ENCODE measurements at places on chromosomes 1 and 21.

GRCh38 chr1:228411121-228411520 is 4.5 kb upstream of the TRIM11 start:
- no peak for DNase-seq

GRCh38 chr1:51309291-51309690 is 21.1 kb downstream of the TTC39A start:
- DNase-seq, result no peak

GRCh38 chr1:32703479-32704291 is 1.1 kb upstream of the SYNC start:
- DNase-seq, result no peak

DNA sequence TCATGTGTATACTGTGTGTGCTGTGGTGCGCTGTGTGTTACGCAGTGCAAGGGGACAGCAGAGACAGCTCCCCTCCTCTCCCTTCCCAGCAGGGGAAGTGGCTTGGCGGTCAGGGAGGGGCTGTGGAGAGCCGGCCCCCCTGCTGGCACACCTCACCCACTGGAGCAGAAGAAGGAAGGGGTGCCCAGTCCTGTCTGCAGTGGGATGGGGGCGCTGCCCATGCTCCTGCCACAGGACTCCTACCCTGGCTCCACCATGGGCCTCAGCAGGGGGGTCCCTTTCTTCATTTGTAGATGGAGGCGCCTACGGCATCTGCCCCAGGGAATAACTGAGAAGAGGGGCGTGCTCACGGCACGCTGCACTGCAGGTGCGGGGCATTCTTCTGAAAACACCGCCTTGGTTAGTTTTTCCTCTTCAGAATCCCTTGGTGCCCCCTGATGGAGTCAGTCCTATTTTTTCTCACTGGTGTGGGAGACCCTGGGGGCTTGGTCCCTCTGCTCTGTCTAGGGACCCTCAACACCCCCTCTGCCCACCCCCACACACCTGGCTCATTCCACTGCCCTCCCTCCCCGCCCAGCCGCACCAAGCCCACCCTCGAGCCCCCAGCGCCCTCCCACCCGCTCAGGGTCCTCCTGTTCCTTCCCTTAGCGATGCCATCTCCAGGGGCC is 13.8 kb upstream of the LDLRAP1 start:
- DNase-seq, result no peak

- no peak for DNase-seq
Observed at GRCh38 chr1:7458946-7459345, 312.1 kb upstream of the VAMP3 start.

DNA sequence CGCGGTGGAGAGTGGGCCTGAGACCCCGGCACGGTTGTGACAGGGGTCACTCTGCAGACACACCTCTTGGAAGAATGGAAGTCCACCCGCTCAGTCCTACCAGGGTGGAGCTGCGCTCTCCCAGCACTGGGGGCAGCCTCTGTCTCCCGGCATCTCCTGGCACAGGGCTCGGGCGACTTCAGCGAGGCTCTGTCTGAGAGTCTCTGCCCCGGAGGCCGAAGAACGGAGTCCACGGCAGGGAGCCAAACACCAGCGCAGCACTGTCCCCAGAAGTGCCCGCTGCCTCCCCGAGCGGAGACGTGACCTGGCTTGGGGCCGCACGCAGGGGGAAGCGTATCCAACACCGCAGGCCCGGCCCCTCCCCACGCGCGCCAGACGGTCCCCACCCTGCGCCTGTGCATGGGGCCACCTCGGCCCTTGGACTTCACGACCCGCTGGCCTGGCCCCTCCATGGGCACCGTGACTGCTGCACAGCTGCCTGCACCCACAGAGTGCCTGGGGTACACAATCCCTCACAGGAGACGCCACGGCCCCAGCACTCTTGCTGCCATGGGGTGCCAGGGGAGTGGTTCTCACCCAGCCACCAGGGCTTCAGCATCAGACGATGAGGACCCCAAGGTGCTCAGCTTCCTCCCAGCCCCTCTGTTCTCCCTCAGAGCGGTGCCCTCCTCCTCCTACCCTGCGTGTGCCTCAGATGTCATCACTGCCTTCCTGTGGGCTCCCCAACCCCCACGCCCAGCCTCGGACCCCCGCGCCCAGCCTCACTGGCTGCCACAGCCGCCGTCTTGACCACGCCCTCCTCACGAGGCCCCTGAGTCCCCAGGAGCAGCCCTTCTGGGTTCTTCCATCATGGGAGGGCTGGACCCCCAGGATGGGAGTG is 14.9 kb upstream of the RNF223 start:
- DNase-seq, result no peak

- no peak for DNase-seq
Observed at GRCh38 chr1:214551436-214552173, at the start of gene PTPN14. Gene PTPN14, minus strand, starts transcription at chr1:214551602. Its CDS starts 86,799 bp downstream, at chr1:214464803.

- no peak for DNase-seq
Observed at GRCh38 chr1:74341702-74342339, 106.6 kb downstream of the TNNI3K start.

DNA sequence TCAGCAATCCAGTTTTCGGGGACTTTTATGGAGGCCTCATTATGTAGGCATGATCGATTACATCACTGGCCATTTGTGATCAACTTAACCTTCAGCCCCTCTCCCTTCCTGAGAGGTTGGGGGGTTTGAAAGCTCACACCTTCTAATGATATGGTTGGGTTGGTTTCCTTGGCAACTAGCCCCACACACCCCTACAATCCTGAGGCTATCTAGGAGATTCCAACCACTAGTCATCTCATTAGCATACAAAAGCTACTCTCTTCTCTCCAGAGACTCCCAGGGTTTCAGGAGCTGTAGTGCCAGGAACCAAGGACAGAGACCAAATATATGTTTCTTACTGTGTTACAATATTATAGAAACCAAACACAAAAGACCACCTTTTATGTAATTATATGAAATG is 35.2 kb upstream of the ZNF326 start:
- no peak for DNase-seq

GRCh38 chr1:77833521-77834100 is 54.2 kb downstream of the MIGA1 start:
- no peak for DNase-seq

DNA sequence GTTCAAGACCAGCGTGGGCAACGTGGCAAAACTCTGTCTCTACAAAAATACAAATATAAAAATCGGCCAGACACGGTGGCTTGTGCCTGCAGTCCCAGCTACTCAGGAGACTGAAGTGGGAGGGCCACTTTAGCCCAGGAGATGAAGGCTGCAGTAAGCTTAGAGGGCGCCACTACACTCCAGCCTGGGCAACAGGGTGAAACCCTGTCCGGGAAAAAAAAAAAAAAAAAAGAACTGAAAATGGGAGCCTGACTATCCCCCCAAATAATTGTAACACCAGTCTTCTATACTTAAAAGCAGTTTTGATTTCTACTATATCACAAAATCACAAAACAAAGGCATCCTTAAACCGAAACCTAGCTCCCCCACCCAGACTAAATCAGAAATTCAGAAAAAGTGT is 60.3 kb downstream of the CDC42BPA start:
- no peak for DNase-seq

DNA sequence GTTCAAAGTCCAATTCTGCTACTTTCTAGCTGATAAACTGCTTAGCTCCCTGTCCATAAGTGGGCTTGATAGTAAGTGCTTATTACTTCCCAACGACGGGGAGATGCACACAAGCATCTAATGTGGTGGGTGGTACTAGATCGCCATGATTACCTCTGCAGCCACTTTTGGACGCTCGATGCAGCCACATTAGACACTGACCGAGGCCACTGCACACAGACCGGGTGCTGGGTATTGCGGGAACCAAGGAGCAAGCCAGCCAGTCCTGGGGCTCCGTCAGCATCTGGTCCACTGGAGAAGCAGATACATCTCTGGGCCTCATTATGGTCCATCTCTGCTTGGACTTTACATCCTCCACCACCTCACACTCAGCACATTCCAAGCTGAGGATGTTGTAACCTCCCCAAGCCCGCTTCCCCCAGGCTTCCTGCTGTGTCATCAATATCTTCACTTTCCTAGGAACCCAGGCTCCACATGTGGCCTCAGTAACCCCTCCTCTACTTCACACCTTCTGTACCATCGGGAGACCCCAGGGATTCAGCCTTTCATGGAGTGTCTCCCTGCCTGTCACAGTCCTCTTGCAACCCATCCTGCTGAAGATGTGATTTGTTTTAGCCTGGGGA is 48.2 kb downstream of the RHOU start:
- no peak for DNase-seq

DNA sequence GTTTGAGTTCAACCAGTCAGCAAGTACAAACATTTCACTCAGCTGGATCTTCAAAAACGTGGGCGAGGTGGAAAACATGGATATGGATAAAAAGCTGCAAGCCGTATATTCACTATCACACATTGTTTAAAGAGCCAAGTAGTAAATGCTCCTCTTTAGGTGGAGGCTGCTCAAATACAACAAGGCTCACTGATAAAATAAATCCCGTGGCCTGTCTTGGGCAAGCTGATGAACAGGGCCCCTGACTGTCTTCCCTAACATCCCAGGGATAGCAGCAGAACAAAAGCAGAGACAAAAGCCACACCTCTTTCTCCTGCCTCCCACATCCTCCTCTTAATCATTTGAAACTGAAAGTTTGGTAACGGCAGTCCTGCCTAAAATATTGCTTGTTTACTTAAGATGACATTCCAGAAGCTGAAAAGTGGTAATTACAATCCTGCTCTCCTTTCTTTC is 357.7 kb downstream of the TTLL7 start:
- no peak for DNase-seq

- no peak for DNase-seq
Observed at GRCh38 chr1:58845942-58846341, 62.1 kb upstream of the JUN start.

- no peak for DNase-seq
Observed at GRCh38 chr1:183807549-183808168, 2.7 kb downstream of the RGL1 start.

GRCh38 chr21:27379354-27379753 is 412.5 kb upstream of the ADAMTS5 start:
- no peak for DNase-seq

DNA sequence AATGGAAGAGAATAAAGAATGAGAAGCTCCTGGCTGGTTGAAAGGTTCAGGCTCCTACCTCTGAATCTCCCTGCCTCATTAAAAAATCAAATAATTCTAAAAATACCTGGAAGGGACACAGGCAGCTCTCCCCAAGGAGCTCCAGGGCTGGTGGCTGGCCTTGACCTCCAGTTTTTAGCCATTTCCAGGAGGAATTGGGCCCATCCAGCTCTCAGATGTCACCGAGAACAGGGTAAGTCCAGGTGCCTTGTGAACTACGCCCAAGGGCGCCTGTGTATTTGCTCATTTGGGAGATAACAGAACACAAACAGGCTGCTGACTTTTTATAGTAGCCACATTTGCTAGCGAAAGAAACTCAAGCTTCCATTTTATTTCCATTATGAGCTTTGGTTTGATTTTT is 321.0 kb upstream of the C1orf174 start:
- no peak for DNase-seq
